Progenitor cell of endocrine pancreas (in vitro differentiated cells): ENCODE measurements at places on chromosomes 1 and 21. TPM values are rescaled to one million over a fixed set of nuclear protein-coding genes. Genes with fewer than 3 reads are reported as not detected.

- no peak overlapping the region for H3K4me3 ChIP-seq
- DNase-seq, result no peak
- peaks cover 13% of the 10 kb centered on the region for H3K36me3 ChIP-seq
- H3K27ac ChIP-seq, result peak overlapping the region; percentile 85
- H3K4me1 ChIP-seq, result peaks cover 46% of the 10 kb centered on the region
These were observed 138.7 kb downstream of the GALNT2 start for GRCh38 chr1:230205719-230206198.

GRCh38 chr1:220990427-220991339 is 111.4 kb downstream of the HLX start:
- peaks cover 28% of the 10 kb centered on the region for H3K27me3 ChIP-seq
- H3K27ac ChIP-seq, result peak overlapping the region; percentile 59
- DNase-seq, result no peak
- peaks cover 22% of the 10 kb centered on the region for H3K4me1 ChIP-seq
- no peak overlapping the region for H3K4me3 ChIP-seq

GRCh38 chr21:44058652-44058964 is 46.5 kb downstream of the TRAPPC10 start:
- no peak overlapping the region for H3K27ac ChIP-seq
- peaks cover 6% of the 10 kb centered on the region for H3K36me3 ChIP-seq
- DNase-seq, result no peak
- H3K27me3 ChIP-seq, result no peaks in the 10 kb centered on the region

DNA sequence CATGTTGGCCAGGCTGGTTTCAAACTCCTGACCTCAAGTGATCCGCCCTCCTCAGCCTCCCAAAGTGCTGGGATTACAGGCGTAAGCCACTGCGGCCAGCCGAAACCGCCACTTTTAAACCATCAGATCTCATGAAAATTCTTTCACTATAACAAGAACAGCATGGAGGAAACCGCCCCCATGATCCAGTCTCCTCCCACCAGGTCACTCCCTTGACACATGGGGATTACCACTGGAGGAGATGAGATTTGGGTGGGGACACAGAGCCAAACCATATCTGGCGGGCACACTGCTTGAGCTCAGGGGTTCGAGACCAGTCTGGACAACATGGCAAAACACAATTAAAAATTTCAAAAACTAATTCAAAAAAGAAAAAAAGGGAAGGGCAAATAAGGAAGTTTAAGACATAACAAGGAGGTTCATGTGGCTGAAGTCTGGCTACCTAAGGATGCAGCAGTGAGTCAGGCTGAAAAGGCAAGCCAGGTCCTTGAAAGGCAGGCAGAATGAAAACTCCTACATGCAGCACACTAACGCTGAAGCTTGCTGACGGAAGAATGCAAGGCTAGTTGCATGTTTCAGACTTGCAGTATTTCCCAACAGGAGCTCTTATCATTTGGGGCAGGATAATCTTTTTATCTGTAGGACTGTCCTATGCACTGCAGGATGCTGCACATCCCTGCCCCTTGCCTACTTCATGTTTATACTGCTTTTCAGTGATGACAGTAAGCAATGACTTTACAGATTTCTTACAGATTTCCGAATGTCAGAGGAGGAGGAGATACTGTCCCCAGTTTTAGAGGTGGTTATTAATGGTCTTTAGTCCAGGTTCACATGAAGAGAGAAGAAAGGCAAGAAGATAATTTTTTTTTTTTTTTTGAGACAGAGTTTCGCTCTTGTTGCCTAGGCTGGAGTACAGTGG is 49.3 kb downstream of the FBXO42 start:
- peaks cover 23% of the 10 kb centered on the region for H3K36me3 ChIP-seq
- no peak overlapping the region for H3K4me3 ChIP-seq
- DNase-seq, result no peak
- no peaks in the 10 kb centered on the region for H3K4me1 ChIP-seq
- H3K27ac ChIP-seq, result no peak overlapping the region

DNA sequence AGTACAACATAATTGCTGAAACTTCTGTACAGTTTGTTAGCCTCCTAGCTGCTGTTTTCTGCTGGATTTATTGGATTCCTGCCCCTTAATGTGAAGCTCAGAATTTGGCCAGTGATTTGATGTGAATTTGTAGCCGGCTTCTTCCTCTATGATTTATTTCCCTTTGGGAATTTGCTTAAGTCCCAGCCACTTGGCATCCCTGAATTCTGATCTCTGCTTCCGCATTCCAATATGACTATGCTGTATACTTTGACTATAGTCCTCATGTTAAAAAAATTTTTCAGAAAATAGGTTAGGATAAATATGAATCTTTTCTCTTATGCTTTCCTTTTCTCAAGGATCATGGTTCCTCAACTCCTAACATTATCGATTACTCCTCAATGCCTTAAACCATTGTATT is 12.4 kb upstream of the LRIF1 start:
- peaks cover 35% of the 10 kb centered on the region for H3K27me3 ChIP-seq
- no peaks in the 10 kb centered on the region for H3K36me3 ChIP-seq
- no peak for DNase-seq
- H3K27ac ChIP-seq, result no peak overlapping the region
- no peak overlapping the region for H3K4me3 ChIP-seq

DNA sequence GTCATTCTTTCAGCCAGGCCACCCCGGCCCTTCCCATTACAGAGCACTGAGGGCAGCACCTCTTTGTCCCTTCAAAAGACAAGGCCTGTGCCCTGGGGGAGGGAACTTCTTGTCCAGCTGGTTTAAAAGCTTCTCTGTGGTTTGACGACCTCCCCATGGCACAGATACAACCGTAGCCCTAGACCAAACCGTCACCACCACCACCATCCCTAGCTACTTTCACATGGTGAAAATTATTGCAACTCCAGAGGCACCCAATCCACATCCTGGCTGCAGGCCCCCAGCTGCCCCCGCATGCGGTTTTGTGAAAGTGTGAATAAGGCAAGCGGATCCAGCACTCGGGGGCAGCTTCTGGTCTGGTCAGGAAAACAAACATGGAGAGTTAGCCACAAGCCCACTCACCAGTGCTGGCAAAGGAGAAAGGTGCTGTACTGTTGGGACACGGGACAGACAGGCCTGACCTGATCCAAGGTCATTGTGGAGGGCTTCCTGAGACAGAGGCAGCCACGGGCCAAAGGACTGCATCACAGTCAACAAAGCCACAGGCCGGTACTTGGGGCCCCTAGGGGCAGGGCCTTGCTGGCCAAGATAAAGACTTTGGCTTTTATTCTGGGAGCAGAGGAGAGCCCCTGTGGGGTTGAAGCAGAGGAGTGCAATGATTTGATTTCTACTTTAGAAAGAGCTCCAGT is 31.2 kb downstream of the CDCA8 start:
- DNase-seq, result no peak
- H3K4me1 ChIP-seq, result no peaks in the 10 kb centered on the region
- H3K4me3 ChIP-seq, result no peak overlapping the region
- H3K27me3 ChIP-seq, result peaks cover 18% of the 10 kb centered on the region
- no peak overlapping the region for H3K27ac ChIP-seq
- no peaks in the 10 kb centered on the region for H3K36me3 ChIP-seq

- H3K4me1 ChIP-seq, result peaks cover 18% of the 10 kb centered on the region
- no peak overlapping the region for H3K27ac ChIP-seq
- H3K36me3 ChIP-seq, result no peaks in the 10 kb centered on the region
- H3K4me3 ChIP-seq, result no peak overlapping the region
These were observed 20.9 kb downstream of the SLC1A7 start for GRCh38 chr1:53121319-53122172.

GRCh38 chr1:15950763-15951295 is 25.1 kb downstream of the ZBTB17 start:
- H3K4me1 ChIP-seq, result peaks cover 13% of the 10 kb centered on the region
- DNase-seq, result no peak
- H3K36me3 ChIP-seq, result peaks cover 12% of the 10 kb centered on the region

GRCh38 chr1:239443361-239443760 is 57.0 kb downstream of the CHRM3 start:
- no peak for DNase-seq
- H3K36me3 ChIP-seq, result no peaks in the 10 kb centered on the region
- no peak overlapping the region for H3K27ac ChIP-seq
- H3K4me3 ChIP-seq, result no peak overlapping the region
- H3K27me3 ChIP-seq, result no peaks in the 10 kb centered on the region

DNA sequence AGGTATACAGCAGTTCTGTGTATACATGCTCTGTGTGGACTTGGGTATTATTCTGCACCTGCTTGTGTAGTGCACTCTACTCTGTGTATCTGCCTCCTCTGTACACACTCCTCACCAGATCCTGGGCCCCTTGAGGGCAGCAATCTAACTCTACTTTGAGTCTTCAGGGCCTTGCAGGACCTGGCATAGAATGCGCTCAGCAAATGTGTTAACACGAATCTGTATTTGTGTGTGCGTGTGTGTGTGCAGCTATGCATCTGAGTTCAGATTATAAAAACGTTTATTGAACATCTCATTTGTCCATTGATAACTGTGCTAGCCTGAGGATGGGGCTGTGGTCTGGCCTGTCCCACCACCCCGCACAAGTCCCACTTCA is 3.9 kb upstream of the MEF2D start:
- peaks cover 29% of the 10 kb centered on the region for H3K4me1 ChIP-seq
- H3K36me3 ChIP-seq, result no peaks in the 10 kb centered on the region
- peaks cover 3% of the 10 kb centered on the region for H3K27me3 ChIP-seq
- peak overlapping the region; percentile 73 for H3K4me3 ChIP-seq
- DNase-seq, result no peak

GRCh38 chr1:41582851-41583657 is 98.6 kb upstream of the EDN2 start:
- no peaks in the 10 kb centered on the region for H3K36me3 ChIP-seq
- H3K27me3 ChIP-seq, result peaks cover 7% of the 10 kb centered on the region
- no peaks in the 10 kb centered on the region for H3K4me1 ChIP-seq
- no peak overlapping the region for H3K4me3 ChIP-seq
- no peak for DNase-seq

- H3K27ac ChIP-seq, result no peak overlapping the region
- H3K27me3 ChIP-seq, result no peaks in the 10 kb centered on the region
- no peaks in the 10 kb centered on the region for H3K36me3 ChIP-seq
- no peak for DNase-seq
- no peaks in the 10 kb centered on the region for H3K4me1 ChIP-seq
These were observed 1407.2 kb downstream of the MRPL39 start for GRCh38 chr21:24200052-24200451.

DNA sequence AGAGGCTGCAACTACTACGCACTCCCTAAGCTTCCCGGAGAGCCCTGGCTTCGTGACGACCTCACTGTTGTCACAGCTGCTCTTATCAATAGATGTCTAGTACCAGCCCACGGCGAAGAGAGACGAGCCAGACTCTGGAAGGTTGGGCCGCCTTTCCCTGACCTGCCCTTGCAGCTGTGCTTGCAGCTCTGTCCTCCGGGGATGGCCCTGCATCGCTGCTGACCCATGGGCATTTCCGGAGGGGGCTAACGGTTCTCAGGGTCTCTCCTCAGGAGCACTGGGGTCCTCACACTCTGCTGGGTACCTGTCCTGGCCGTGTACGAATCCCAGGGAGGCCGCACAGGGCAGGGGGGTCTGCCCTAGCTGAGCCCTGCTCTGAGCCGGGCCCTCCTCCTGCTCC is 93.8 kb upstream of the COL6A1 start:
- no peaks in the 10 kb centered on the region for H3K36me3 ChIP-seq
- DNase-seq, result no peak
- H3K27me3 ChIP-seq, result peaks cover 12% of the 10 kb centered on the region
- H3K27ac ChIP-seq, result no peak overlapping the region
- H3K4me1 ChIP-seq, result peaks cover 1% of the 10 kb centered on the region
- no peak overlapping the region for H3K4me3 ChIP-seq

GRCh38 chr1:225462714-225463574 is 35.1 kb upstream of the LBR start:
- peaks cover 4% of the 10 kb centered on the region for H3K4me1 ChIP-seq
- no peaks in the 10 kb centered on the region for H3K36me3 ChIP-seq
- H3K27me3 ChIP-seq, result peaks cover 32% of the 10 kb centered on the region
- no peak overlapping the region for H3K4me3 ChIP-seq
- DNase-seq, result no peak

- H3K36me3 ChIP-seq, result peaks cover 6% of the 10 kb centered on the region
- peak within 1 kb of the TSS; percentile 93 for H3K4me3 ChIP-seq
- peaks cover 29% of the 10 kb centered on the region for H3K4me1 ChIP-seq
- peak within 1 kb of the TSS; percentile 96 for H3K27ac ChIP-seq
These were observed at the start of gene TRIM46 for GRCh38 chr1:155173478-155174323. TSS of gene TRIM46 (plus strand) at chr1:155173849. CDS start at chr1:155173967, 118 bp downstream.

DNA sequence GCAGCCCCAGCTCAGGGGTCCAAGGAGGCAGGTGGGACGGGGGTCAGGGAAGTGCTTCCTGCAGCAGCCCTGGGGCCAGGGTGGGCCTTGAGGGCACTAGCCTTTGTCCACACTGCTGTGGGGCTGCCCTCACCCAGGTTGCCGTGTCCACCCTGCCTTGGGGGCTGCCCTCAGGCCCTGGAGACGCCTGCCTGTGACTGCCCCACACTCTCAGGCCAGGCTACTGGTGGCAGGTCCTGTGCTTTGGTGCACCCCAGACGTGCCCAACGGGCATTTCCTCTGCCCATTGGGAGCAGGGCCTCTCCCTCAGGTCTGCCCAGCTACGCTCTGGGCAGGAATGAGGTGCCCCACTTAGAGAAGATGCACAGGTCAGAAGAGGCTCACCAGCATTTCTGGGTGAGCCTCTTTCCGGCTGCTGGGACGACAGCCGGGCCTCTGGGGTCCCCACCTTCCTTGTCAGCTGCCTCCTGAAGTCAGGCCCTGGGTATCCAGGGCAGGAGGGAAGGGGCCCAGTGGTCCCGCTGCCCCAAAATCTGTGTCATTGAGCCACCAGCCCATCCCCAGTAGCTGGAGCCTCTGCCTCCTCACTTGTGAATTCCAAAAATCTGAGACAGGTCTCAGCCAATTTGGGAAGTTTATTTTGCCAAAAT is 2.7 kb upstream of the MMEL1 start:
- no peak overlapping the region for H3K27ac ChIP-seq
- H3K27me3 ChIP-seq, result peaks cover 43% of the 10 kb centered on the region
- H3K4me1 ChIP-seq, result peaks cover 2% of the 10 kb centered on the region
- no peaks in the 10 kb centered on the region for H3K36me3 ChIP-seq
- DNase-seq, result no peak

The ZNF695 gene
- total RNA-seq, result 14.2 and 15.1 TPM in 2 replicates

The AADACL3 gene
- total RNA-seq, result not detected in 2 replicates

The CCDC181 gene
- 7.3 and 8.2 TPM in 2 replicates for total RNA-seq

The KRTAP11-1 gene
- total RNA-seq, result not detected in 2 replicates

The TCHHL1 gene
- total RNA-seq, result not detected in 2 replicates

The ZYG11A gene
- 0.16 TPM in 1 of 2 replicates, not detected in the other for total RNA-seq

The GBP3 gene
- not detected in 2 replicates for total RNA-seq
